Upper lobe of left lung (tissue), 6 donors: ENCODE measurements at places on chromosomes 2 and 18. TPM values are rescaled to one million over a fixed set of nuclear protein-coding genes. Genes with fewer than 3 reads are reported as not detected.

GRCh38 chr2:100242891-100243619 lies 79.2 kb downstream of the LONRF2 start:
- no peak for DNase-seq

DNA sequence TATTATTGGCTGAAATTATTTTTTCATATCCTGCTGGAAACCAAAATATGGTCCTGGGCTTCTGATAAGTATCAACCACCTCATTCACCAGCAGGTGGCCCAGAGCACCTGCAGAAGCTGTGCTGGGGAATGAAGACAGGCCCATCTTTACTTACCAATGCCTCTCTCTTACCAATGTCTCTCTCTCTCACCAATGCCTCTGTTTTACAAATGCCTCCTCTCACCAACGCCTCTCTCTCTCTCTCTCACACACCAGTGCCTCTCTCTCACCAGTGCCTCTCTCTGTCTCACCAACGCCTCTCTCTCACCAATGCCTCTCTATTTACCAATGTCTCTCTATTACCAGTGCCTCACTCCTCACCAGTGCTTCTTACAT lies 2.3 kb upstream of the MAL start:
- DNase-seq: no peak

SMAD2 gene
- total RNA-seq: 71.2 TPM

DNA sequence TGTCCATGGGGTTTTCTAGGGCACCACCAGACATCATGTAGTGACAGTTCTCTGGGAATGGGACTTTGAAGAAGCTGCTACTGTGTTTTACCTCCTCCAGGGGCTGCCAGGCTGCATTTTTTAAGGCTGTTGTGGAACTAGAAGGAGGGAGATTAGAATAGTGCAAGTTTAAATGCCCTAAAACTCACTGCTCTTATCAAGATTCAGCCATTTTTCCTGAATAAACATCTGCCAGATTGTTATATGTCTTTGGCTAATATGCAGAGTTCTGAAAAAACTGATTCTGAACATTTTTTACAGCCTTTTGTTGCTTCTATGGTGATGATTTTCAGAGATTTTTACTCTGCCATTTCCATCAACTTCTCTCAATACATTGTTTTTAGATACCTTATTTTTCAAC lies 8.6 kb upstream of the EPB41L5 start:
- DNase-seq: no peak

- DNase-seq: no peak
Observed at GRCh38 chr2:55710025-55710424, 16.4 kb upstream of the PNPT1 start.

CAPN14 gene
- total RNA-seq: 0.33 TPM

DNA sequence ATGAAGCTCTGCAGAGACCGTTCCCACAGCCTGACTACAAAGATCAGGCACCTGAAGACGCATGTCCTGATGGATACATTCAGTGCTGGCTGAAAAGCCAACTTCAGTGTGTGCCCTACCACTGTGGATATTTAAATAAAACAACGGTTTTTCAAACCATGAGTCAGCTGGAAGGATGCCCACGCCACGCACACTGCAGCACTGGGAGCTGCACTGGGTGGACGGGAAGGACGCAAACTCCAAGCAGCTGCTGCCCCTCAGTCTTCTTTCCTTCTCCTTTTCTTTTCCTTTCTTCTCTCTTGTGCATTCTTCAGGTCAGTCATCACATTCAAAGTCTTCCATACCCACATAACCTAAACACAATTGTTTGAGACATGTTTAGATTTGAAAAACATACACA lies 7.9 kb downstream of the TMEM18 start:
- no peak for DNase-seq

ANKRD30BL gene
- not detected for total RNA-seq
